Cortex of kidney (tissue), 1 donor: ENCODE measurements at places on chromosomes 2 and 18.

DNA sequence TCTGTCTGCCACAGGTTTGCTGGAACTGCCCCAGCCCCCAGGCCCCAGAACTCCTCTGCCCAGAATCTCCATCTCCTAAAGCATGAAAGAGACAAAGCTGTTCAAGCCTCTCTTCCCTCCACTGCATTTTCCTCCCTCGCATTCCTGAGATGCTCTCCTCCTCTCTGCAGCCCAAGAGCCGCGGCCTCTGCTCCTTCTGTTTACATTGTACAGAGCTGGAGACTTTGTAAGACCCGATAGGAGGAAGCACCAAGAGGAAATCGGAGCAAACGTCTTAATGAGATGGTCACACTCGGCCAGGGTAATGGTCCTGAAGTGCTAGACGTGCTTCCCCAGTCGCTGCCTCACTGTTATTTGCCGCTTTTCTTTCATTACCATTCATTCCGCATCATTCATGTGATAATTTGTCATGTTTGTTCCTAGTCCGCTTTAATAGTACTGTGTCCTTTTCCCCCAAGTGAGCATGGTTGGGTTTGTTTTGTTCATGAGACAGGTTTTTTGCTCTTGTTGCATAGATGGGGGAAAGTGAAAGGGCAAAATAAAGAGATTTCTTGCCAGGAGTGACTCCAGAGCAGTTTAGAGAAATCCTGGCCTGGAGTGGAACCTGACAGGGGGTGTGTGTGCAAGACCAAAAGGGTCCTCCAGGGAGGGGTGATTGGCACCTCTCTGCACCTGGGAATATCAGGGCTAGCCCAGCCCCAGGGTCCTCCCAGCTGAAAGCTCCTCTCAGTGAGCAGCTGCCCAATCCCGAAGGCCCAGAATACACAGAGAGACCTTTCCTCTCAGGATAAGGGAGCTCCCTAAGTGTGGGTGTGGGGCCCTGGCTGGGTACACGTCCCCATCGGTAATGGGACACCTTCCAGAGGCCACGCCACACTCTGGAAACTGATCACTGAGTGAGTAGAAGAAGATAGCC lies 44.9 kb upstream of the ID2 start:
- no peak for DNase-seq

- DNase-seq, result no peak
These were observed 6.0 kb upstream of the UBXN2A start for GRCh38 chr2:23934259-23934658.

DNA sequence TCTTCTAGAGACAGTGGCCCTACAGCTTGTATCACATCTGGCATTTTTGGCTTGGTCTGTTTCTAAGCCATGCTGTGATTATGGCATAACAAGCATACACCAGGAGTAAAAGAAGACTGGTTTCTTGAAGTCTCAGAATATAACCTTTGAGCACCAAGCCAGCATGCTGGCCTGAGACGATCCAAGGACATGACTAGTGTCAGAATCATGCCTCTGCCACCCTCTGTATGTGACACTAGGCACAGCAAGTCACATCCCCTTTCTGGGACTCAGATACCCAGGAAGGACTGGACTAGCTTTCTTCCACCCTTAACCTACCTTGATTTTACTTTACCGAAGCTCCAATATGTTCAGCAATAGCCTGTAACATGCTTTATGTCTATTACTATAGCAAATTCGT lies 345.5 kb downstream of the SETBP1 start:
- no peak for DNase-seq

DNA sequence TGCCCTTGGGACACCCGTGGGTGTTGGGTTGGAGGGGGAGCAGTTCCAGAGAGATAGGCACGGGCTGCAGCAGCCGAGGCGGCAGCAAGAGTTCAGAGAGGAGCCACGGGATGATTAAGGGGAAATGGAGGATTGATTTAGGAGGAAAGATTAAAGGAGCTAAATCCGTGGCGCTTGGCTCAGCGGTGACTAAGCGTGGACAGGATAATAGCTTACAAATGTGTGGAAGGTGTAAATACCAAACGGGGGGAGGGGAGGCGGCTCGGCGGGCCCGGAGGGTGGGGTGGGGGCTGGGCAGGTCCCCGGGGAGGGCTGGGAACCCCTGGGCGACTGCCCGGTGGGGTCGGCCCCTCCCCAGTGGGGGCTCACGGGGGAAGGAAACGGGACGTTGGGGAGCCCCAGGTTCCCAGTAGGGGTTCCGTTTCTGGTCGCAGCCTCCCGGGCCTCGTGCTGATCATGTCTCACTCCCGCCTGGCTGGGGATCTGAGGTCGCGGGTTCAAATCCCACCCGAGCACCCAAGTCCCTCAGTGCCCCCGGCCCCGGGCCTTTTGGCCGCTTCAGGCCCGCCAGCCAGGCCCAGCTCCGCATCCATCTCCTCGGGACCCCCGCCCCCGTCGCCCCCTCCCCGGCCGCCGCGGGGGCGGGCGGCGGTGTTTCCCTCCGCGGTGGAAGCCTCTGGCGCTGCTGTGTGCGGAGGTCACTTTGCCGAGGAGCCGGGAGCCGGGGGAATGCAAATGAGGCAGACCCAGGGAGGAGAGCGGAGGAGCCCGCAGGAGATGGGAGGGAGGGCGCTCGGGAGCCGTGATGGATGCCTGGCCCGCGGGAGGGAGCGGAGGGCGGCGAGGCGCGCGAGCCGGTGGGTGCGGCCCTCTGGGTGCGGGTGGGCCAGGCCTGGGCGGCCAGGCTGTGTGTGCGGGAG lies 8.1 kb downstream of the ASIC4 start:
- DNase-seq, result no peak

DNA sequence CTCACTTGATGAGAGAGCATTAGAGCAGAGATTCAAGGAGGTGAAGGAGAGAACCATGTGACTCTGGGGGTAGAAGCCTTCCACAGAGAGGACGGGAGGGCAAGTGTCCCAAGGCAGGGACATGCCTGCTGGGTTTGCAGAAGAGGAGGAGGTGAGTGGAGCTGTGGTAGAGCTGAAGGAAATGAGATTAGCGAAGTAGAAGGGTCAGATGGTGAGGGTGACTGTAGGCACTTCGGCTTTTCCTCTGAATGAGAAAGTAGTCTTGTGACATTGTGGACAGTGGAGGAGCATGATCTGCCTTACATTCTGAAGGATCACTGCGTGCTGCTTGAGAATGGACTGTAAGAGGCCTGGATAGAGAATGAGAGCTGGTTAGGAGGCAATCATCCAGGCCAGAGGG lies 126.0 kb downstream of the NXPH2 start:
- DNase-seq, result no peak

- no peak for DNase-seq
These were observed 18.6 kb downstream of the COLEC11 start for GRCh38 chr2:3613524-3613905.

GRCh38 chr18:22556222-22557167 lies 138.8 kb upstream of the CTAGE1 start:
- no peak for DNase-seq
